ENCODE measurements at places on chromosomes 12 and 14. TPM values are rescaled to one million over a fixed set of nuclear protein-coding genes. Genes with fewer than 3 reads are reported as not detected.

GRCh38 chr12:27967551-27968054 lies 4.9 kb downstream of the PTHLH start:
- no peak for DNase-seq

DNA sequence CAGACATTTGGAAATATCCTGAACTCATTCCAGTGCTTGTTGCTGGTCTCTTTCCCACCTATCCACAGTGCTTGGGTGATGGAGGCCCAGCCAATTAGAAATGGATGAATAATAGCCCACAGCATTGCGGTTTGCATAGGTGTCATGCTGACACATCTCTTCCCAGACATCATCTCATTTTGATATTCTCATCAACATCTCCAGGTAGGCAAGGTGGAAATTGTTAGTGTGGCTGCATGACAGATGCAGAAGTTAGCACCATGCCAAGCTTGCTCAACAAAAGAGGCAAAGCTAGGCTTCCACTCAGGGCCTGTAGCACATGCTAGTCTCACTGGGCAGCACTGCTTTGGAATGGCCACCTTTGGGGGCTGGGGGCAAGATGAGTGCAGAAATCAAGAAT lies 1118.9 kb downstream of the VRK1 start:
- no peak for DNase-seq

DNA sequence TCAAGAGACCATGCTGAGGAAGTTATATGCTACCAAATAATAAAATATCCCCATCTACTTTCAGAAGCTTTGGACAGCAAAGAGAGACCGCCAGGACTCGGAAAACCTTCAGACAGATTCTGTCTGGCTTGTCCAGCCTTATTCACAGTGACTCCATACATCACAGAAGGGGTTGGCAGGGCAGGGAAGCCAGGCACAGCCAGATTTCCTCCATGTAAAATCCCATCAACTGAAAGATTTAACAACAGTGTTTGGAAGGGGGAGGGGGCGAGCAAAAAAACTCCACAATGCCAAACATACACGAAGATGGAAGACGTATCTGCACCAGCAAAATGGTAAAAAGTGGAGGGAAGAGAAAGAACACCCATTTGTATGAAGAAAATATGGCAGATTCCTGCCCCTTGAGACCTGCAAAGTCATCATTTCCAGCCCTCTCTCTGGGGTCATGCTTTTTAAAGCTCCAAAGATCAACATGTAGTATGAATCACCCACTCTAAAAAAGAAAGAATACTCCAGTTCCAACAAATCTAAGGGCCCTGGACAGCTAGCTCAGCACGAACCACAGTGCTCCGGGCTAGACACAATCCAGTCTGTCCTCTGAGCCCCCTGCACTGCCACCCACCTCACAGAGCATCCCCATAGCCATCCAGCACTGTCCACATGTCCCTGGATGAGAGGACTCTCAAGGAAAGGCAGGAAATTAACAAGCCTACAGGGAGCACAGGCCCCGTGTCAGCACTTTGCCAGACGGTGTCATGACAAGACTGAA lies 116.4 kb downstream of the DICER1 start:
- no peak for DNase-seq

DNA sequence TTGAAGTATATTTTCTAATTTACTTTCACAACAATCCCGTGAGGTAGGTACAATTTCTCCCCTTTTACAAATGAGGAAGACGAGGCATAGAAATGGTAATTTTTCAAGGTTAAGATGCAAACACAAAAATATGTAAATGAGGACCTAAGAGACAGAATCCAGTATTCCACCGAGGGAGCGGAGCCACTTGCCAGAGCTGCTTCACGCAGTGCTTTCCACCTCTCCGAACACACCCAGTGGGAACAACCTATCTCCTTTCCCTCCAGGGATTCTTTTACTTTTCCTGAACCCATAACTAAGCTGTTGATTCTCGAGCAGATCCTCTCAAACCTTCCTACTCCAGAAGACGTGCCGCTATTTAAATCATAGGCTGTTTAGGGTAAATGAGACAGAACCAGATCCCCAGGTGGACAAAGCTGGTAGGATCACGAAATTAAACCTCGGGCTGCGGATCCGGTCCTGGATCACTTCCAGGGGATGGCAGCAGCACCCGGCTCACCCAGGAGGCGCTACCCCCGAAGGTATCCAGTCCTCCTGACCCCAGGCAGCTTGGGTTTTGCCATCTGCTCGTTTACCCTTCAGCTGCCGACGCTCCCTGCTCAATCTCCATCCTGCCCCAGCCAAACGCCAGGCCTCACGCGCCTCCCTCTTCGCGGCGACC lies 1.5 kb downstream of the DDHD1 start:
- no peak for DNase-seq

GRCh38 chr12:42961395-42961794 lies 371.8 kb upstream of the PRICKLE1 start:
- no peak for DNase-seq

DNA sequence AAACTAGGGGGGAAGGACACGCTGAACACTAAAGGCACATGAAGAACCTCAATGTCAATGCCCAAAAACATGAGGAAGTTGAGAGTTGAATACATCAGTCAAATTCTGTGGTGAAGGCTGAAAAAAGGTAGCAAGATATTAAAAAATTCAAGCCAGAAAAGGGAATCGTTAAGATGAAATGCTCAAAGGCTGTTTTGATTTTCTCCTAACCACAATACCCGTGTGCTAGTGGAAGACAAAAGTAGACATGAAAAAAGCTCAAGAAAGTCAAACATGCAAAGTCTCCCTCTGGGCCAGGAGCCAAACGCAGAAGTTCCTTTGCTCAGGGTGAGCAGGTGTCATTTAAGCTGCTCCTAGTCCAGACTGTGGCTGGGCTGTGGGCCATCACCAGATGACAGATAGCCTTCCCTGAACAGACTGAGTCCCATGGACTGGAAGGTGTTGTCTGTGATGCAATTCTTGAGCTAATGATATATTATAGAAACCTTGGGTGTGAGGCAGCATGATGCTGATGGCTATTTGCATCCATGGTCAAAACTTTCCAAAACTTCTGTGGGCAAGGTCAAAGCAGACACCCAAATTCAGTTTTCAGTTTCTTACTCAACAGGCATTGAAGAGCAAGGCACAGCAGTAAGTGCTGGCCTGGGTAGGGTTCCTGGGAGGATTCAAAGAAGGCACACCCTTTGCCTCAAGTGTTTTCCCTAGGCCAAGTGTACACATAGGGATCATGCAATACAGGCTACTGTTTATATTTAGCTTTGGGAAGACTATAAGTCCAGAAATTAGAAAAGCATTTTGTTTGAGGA lies 81.6 kb downstream of the MYRFL start:
- DNase-seq, result no peak

The SALL2 gene
- total RNA-seq, result 6.2 TPM

The ADAMTS20 gene
- not detected for total RNA-seq

All from posterior vena cava (tissue), 2 donors.